ENCODE measurements at places on chromosomes 16 and 17.
A peak's percentile ranks its signal among the peaks of the same experiment; 100 is the strongest.

DNA sequence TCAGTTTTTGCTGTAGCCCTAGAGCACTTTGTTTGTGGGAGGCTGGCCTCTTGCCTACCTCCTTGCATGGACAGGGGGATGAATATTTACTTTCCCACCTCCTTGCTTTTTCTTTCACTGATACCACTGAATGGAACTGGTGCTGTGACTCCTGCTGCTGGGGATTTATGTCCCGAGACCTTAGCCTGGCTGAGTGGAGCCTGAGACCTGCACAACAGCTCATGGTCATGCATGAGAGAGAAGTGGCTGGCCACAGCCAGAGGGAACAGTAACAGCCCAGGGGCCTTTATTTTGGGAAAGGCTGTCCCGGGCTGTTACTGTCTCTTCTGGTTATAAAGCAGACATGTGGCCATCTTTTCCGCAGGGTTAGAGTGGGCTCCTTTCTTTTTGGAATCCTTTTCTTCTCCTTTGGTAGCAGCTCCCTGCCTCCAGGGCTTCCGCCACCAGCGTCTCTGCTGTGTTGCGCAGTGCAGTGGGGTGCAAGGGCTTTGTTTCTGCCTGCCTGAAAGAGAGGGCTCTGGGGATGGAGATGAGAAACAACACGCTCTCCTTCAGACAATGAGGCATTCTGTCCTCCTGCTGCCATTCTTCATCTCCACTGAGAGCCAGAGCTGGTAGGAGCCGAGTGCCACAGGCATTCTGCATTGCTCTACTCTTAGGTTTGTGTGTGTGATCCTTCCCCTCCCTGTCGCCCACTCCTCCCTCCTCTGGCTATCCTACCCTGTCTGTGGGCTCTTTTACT, 14.5 kb downstream of the SNX11 start:
- DNase-seq: no peak

DNA sequence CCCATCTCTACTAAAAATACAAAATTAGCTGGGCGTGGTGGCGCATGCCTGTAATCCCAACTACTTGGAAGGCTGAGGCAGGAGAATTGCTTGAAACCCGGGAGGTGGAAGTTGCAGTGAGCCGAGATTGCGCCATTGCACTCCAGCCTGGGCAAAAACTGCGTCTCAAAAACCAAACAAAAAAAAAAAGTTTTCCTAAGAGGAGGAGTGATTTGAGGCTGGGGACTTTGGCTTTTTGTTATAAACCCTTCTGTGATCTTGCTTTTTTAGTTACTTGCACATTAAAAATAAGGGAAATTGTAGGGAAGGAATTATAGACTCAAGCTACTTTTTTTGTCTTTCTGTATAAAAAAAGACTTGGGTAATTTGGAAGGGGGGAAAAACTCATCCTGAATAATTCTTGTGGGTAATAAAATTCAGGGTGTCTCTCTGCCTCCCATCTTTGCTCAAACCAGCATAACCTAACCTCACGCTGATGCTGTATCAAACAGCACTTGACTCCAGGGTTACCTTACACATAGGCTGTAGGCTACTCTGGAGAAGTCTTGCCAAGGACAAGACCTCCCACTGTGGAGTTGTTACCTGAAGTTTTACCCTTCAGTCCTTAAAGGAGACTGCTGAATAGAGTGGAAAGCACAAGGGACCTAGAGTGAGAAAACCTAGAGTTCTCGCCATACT, 1.7 kb upstream of the CDR2 start:
- DNase-seq: no peak

DNA sequence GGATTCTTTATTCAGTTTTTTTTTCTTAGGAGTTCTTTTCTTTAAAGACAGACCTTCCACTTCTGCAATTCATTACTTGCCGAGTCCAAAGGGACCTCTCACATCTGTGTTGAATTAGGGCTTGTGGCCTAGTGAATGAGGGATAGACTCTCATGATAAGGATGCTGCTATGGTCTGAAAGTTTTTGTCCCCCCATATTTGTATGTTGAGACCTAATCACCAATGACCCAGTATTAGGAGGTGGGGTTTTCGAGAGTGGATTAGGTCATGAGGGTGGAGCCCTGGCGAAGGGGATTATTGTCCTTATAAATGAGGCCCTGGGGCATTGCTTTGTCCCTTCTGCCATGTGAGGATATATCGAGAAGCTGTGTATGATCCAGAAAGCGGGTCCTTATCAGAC, 9.5 kb downstream of the KRT12 start:
- DNase-seq: no peak

DNA sequence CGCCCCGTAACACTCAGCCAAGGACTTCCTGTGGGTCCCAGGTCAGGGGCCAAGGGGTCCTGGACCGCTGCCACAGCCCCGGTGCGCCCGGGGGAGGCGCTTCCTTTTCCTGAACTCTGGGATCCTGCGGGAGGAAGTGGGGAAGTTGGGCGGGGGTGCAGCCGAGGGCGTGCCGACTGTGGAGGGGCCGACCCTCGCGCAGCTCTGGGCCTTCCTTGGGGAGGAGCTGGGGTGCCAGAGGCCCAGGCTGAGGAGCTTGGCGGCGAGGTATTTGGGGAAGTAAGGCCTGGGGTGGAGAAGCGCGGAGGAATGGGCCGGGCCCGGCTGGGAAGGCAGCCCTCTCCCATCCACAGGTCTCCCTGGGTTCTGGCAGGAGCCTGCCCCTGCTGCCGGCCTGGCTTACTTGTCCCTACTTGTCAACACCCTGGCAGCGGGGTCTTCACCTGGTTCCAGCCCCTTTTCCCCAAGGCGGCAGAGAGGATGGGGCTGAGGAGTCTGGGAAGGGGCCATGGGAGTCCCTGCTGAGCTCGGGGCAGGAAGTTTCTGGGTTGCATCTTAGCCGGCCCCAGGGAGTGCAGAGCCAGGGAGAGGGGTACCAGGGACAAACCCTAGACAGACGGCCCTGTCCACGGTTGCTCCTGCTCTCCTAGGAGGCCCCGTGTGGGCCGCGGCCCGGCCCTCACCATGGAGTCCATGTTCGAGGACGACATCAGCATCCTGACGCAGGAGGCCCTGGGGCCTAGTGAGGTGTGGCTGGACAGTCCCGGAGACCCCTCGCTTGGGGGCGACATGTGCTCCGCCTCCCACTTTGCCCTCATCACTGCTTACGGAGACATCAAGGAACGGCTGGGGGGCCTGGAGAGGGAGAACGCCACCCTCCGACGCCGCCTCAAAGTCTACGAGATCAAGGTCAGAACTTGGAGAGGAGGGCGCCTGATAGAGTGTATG, 1.7 kb downstream of the TBKBP1 start:
- DNase-seq: peak; percentile 13

DNA sequence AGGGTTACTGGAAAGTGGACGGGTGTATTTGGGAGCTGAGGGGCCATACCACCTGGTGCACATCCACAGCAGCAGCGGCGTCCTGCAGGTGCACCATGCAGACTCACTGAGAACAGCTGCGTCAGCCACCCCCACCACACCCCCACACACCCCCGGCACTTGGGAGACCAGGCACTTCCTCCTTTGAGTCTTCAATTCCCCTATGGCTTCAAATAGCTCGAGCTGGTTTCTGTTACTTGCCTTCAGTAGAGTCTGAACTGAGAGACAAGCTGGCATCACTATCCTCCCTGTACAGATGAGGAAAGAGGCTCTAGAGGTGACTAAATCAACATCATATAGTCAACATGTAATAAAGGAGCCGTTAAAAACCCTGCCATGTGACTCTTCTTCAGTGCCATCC, 15.4 kb downstream of the CUEDC1 start:
- peak; percentile 35 for DNase-seq

GRCh38 chr16:81635063-81635937, 143.8 kb upstream of the PLCG2 start:
- DNase-seq: no peak

DNA sequence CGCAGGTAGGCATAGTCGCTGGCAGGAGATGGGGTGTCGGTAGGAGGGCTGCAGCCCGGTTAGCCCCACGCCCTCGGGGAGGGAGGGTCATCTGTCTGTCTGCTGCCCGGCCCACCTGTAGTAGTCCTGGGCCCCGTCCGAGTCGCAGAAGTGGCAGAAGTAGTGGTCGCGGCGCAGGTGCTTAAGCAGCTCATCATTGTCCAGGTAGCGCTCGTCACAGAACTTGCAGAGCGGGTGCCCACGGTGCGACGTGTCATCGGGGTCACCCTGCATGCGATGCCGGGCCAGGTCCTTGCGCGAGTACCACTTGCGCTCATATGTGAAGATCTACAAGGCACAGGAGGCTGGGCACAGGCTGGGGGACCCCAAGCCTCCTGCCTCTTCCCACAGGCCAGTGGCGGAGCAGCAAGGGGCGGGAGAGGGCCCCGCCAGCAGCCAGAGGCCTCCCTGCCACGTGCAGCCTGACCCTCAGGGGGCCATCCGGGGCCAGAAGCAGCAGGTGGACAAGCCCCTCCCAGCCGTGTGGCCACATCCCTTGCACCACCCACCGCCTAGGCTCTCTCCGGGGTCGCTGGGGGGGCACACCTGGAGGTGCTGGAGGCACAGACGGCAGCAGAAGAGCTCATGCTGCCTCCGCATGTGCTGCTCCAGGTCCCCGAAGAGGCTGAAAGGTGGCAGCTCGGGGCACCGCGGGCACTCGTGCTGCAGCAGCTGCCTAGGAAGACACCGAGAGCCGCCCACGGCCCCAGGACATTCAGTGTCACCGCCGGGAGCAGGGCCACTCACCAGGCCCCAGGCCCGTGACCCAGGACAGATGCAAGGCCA, 7.0 kb downstream of the ZNF598 start:
- peak; percentile 12 for DNase-seq

- no peak for DNase-seq
These were observed 226.8 kb downstream of the ENGASE start for GRCh38 chr17:79301469-79301868.

GRCh38 chr16:63200940-63201339, 1164.7 kb upstream of the CDH8 start:
- DNase-seq: no peak

- no peak for DNase-seq
These were observed 147.4 kb downstream of the TMEM132E start for GRCh38 chr17:34726536-34727384.

DNA sequence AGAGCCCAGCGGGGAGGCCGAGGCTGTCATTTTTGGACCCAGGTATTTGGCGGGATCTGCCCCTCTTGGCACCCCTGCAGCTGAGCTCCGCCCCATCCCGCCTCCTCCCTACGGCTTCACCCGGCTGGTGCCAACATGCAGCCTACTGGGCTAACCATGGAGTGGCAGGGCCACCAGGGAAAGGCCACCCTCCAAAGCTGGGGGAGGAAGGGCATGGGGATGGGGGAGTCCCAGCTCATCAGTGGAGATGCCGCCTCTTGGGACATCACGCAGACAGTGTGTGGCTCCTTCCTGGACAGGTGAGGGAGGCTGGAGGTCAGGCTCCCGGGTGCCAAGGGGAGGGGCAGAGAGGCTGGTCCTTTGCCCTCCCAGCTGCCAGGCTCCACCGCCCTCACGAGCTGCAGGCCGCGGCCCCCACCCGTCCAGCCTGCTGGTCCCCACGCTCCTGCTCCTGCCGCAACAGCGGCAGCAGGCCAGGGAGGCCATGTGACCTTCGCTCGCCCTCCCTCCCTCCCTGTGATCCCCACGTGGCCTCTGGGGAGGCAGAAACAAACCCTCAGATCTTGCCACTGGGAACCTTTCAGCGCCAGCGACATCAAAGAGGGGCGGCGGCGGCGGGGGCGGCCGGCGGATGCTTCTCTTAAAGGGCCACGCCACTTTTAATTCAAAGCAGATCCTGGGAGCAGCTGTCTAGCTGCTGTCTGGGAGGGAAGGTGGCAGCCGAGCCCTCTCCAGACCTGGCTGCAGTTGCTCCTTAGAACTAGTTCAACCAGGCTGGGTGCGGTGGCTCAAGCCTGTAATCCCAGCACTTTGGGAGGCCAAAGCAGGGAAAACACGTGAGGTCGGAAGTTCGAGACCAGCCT, 6.8 kb upstream of the NOTUM start:
- DNase-seq: peak; percentile 85

- no peak for DNase-seq
These were observed 5.8 kb upstream of the RAB11FIP4 start for GRCh38 chr17:31385428-31386285.

- DNase-seq: no peak
These were observed 61.7 kb downstream of the KCNJ2 start for GRCh38 chr17:70230850-70231640.

GRCh38 chr17:78838574-78839005, 2.0 kb downstream of the USP36 start:
- peak; percentile 71 for DNase-seq

- DNase-seq: no peak
These were observed 8.3 kb downstream of the ALKBH5 start for GRCh38 chr17:18191967-18192366.

GRCh38 chr16:82456683-82457082, 170.1 kb upstream of the CDH13 start:
- DNase-seq: peak; percentile 69

DNA sequence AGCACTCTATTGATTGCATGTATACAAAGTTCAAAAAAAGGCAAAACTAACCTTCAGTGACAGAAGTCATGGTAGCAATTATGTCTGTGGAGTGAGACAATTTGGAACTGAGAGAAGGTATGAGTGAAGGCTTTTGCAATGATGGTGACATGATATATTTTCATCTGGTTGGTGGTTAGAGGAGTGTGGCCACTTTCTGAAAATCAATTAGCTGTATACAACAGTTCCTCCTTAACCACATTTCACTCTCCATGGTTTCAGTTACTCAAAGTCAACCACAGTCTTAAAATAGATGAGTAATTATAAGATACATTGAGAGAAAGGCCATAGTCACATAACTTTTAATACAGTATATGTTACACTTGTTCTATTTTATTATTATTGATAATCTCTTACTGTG, 26.2 kb downstream of the ADAMTS18 start:
- no peak for DNase-seq

Data from body of pancreas (tissue), 4 donors.